T1000 (cell line): ENCODE measurements at places on chromosomes 1 and 21.

- DNase-seq, result no peak
Observed at GRCh38 chr1:82091729-82092128, 291.0 kb downstream of the ADGRL2 start.

- no peak for DNase-seq
Observed at GRCh38 chr1:165069829-165070228, 286.7 kb downstream of the LMX1A start.

DNA sequence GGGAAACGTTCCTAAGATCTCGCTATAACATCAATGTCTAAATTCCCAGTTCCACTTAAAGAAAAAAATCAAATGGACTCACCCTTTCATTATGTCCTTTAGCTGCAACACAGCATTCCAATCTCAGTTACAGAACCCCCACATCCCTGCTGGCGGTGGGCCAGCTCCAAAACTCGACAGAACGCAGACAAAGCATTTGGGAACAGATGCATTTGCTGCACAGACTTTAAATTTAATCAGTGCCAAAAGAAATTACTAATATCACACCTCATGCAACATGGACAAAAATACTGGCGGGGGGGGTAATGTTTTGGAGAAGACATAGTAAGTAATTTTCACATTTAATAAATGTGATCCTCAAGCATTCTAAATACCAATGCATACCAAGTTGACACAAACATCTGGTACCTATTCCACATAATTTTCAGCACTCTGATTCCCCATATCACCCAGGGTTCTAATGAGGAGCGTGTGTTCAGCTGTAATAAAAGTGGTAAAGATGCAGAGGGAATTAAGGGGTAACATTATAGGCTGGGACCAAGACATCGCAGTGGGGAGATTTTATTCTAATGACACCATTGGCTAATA is 79.7 kb downstream of the TGFBR3 start:
- DNase-seq, result no peak

- DNase-seq, result no peak
Observed at GRCh38 chr1:1441002-1441888, 5.8 kb downstream of the VWA1 start.

DNA sequence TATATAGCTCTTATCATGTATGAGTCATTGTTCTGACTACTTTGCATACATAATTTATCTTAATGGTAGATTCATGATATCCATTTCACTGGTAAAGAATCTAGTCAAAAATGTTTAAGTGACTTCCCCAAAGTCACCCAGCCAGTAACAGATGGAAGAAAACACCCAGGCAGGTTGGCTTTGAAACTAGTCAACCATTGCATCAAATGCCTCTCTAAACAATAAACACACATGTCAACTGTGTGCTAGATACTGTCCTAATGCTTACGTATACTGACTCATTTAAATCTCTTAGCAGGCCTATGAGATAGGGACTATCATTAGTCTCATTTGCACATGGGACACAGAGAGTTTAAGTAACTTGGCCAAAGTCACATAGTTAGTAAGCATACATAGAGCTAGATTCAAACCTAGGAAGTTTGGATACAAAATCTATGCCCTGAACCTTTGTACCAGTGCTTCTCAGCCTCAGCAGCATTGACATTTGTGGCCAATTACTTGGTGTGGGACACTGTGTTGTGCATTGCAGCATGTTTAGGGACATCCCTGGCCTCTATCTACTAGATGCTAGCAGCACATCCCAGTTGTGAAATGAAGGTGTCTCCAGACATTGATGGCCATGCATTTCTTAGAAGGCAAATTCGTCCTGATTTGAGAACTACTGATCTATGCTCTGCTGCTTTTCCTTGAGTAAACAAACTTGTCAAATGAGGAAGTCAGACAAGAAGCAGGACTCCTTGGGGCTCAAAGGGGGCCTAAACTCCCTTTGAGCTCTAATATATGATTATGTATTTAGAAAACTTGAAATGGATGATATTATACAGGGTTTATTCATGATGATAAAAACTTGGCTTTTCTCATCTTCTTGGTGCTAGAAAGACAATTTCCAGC is 316.3 kb downstream of the KCNH1 start:
- DNase-seq, result no peak

- no peak for DNase-seq
Observed at GRCh38 chr1:92968138-92969032, 7.1 kb upstream of the DIPK1A start.

GRCh38 chr1:206544562-206545257 is 37.4 kb downstream of the RASSF5 start:
- DNase-seq, result peak; percentile 35

GRCh38 chr1:206114692-206115640 is 2.2 kb downstream of the AVPR1B start:
- no peak for DNase-seq

DNA sequence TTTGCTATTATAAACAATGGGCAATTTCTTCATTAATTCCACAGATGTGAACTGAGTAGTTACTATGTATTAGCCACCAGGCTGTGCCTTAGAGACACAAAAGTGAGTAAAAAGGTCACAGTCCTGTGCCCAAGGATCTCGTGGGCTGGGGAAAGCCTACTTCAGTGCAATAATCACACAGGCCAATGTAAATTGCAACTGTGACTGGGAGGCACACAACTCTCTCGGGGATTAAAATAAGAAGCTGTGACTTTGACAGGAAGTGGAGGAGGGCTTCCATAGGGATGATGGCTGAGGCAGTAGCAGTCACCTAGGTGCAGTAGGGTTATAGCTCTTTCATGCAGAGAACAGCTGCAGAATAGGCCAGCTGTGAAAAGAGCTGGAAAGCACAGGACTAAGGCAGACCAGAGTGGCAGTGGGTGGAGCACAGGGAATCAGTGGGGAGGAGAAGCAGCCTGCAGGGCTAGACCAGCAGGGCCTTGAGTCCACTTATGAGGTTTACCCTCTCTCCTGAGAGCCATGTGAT is 121.9 kb downstream of the MAB21L3 start:
- no peak for DNase-seq

DNA sequence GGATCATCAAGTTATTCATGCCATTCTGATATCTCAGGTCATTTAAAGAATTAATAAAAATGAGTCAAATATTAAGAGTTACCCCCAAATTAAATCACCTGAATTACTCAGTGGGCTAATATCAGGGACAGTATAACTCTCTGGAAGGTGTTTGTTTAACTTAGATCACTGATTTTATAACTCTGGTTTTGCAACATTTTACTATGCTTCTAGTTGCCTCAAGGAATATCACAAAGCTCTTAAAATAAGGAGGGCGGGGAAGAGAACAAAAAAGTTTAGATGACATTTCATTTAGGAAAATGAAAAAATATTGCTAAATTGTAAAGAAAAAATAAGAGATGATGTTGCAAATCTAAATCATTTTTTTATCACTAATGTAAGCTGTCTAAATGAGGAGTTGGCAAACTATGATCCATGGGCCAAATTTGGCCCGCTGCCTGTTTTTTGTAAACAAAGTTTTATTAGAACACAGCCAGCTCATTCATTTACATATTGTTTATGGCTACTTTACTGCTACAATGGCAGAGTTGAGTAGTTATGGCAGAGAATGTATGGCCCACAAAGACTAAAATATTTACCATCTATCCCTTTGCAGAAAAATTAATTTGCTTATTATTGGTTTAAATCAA is 31.9 kb upstream of the SLC19A2 start:
- DNase-seq, result no peak

DNA sequence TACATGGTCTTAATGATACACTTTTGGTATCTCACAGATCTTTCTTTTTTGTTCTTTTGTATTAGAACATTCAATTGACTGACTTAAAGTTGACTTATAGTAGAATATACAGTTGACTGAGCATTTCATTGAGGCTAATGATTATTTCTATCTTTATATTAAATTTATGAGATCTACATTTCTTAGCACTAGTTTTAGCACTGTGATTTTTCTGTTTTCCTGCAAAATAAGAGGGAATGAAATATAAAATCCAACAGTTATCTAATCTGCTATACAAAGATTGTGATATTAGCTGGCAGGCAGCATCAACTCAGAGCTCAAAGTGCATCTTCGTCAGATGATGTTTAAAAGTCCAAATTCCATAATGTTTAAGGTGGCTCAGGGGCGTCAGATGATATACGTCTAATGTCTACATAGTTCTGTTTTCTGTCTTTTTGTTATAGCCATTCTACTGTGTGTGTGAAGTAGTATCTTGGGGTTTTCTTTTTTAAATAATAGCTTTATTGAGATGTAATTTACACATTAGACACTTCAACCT is 85.4 kb downstream of the ATG4C start:
- no peak for DNase-seq

- no peak for DNase-seq
Observed at GRCh38 chr1:6673816-6674398, 27.7 kb downstream of the DNAJC11 start.

- no peak for DNase-seq
Observed at GRCh38 chr1:53591924-53592323, 132.7 kb downstream of the DMRTB1 start.

GRCh38 chr1:87760155-87760554 is 431.5 kb downstream of the LMO4 start:
- DNase-seq, result no peak
